Tibial artery (tissue), 4 donors: ENCODE measurements at places on chromosomes 2 and 18.

DNA sequence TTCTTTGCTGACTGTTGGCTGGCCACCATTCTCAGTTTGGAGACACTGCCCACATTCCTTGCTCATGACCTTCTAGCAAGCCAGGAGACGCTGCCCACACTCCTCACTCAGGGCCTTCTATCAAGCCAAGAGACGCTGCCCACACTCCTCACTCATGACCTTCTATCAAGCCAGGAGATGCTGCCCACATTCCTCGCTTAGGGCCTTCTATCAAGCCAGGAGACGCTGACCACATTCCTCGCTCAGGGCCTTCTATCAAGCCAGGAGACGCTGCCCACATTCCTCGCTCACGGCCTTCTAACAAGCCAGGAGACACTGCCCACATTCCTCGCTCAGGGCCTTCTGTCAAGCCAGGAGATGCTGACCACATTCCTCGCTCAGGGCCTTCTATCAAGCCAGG lies 131.3 kb upstream of the CBLN2 start:
- no peak overlapping the region for H3K4me3 ChIP-seq
- no peak for DNase-seq
- peaks cover 5% of the 10 kb centered on the region for H3K27me3 ChIP-seq
- no peaks in the 10 kb centered on the region for H3K36me3 ChIP-seq
- H3K4me1 ChIP-seq = no peaks in the 10 kb centered on the region

DNA sequence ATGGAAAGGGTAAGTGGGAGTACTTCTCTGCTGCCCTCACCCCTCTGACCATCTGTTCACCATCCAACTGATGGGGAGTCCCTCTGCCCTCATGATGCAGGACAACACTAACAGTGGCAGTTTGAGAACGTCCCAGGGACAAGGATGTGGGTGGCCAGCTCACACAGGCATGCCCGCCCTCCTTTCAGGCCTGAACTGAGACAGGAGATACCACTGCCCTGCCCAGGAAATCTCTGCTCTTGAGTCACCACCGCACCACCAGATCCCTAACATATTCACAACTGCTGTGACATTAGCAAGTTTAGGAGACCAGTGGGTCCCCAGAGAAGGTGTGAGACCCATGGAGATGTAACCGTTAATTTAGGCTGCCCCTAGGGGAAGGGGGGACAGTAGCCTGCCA lies 66.2 kb downstream of the TRAPPC8 start:
- no peak overlapping the region for H3K4me3 ChIP-seq
- no peaks in the 10 kb centered on the region for H3K4me1 ChIP-seq
- H3K27ac ChIP-seq = no peak overlapping the region
- H3K27me3 ChIP-seq = no peaks in the 10 kb centered on the region

- H3K4me1 ChIP-seq = no peaks in the 10 kb centered on the region
- no peak overlapping the region for H3K4me3 ChIP-seq
- H3K27ac ChIP-seq = no peak overlapping the region
- DNase-seq = no peak
- H3K27me3 ChIP-seq = no peaks in the 10 kb centered on the region
- no peaks in the 10 kb centered on the region for H3K36me3 ChIP-seq
Measured at GRCh38 chr2:108399479-108399878, 21.7 kb downstream of the SULT1C4 start.

GRCh38 chr2:120807751-120808150 lies 72.1 kb downstream of the GLI2 start:
- H3K36me3 ChIP-seq = no peaks in the 10 kb centered on the region
- no peak overlapping the region for H3K27ac ChIP-seq
- no peak overlapping the region for H3K4me3 ChIP-seq
- H3K4me1 ChIP-seq = no peaks in the 10 kb centered on the region
- no peak for DNase-seq

DNA sequence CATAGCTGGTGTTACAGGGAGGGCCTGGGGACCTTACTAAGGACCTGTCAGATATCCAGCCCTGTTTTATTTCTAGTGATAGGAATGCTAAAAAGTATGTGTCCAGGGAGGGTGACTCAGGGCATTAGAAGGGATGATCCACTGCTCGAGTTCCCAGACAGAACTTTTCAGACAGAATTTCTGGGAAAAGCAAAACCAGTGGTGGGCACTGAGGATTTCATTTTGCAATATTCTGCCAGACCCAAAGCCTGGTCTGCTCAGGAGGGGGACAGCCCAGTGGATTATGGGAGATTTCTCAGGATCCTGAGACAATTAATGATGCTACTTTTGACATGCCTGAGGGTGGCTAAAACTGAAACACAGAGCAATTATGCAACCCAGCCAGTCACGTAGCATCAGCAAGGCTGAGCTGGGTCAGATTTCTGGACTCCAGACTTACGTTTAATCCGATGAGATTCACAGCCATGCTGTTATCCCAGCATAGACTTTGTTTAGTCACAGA lies 4.7 kb upstream of the KCNE4 start:
- H3K4me3 ChIP-seq = no peak overlapping the region
- no peaks in the 10 kb centered on the region for H3K36me3 ChIP-seq
- no peak for DNase-seq
- H3K27me3 ChIP-seq = no peaks in the 10 kb centered on the region

DNA sequence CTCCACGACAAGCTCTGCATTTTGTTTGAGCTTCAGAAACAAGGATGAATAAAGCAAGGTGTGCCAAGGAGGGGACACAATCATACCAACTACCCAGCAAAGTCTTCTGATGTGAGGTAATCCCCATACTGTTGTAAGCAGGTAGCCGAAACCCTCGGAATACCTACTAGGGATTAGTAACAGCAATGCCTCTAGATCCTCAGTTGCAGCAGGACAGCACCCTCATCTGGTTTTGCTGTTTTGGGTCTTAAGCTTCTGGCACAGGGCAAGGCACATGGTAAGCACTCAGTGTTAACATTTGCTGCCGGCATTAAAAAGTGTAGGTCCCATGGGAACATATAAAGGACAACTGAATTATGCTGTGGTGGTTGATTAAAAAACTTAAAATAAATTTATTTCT lies 16.0 kb upstream of the LINC00305 start:
- no peak for DNase-seq
- no peaks in the 10 kb centered on the region for H3K36me3 ChIP-seq
- H3K4me1 ChIP-seq = no peaks in the 10 kb centered on the region

DNA sequence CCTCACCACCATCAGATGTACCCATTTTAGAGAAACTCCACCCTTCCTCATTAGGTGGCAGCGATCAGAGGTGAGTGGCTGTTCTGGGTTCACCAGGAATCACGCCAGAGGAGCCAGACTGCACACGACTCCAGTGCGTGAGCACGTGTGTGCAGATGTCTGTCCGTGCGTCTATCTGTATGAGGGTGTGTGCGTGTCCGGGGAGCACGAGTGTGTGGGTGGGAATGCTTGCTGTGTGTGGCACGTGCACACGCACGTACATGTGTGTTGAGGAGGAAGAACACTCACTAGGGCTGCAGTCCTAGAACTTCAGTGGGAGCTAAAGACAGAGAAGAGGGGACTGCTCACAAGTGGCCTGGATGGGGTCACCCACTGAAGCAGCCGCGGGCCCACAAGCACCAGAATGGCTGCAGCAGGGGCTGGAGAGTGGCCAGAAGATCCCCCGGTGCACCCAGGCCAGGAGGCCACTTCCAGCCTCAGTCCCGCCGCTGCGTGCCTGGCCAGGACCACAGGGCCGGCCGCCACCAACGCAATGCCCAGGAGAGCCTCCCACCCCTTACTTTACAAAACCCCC lies 13.9 kb downstream of the HDAC4 start:
- no peaks in the 10 kb centered on the region for H3K4me1 ChIP-seq
- H3K4me3 ChIP-seq = no peak overlapping the region

DNA sequence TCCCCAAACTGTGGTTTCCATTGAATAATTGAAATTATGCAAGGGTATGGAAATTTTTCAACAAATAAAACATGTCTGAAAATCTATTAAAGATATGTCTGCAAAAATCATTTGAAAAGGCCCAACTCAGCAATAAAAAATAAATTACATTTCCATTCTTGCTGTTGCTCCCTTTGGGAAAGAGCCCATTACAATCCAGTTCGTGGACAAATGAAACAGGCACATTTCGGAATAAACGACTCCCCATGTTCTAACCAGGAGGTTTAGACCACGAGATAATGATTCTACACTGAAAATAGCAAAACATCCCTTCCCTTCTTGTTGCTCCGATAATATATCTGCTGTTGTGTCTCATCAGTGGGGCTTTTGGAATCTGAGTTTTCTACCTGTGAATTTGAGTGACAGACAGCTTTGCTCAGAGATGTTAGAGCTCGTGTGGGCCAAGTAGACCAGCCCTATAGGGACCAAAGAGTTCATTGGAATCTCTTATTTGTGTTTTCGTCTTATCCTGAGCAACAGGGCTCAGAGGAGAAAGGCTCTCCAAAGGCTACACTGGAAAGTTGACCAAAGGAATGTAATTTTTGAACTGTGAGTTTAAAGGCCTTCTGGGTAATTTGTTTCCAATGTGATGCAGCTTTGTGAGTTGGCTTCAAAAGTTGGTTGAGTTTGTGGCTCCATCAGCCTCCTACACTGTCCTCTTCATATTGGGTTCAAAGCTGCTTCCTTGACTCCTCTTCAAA lies 119.5 kb downstream of the ACTR3 start:
- H3K4me1 ChIP-seq = no peaks in the 10 kb centered on the region
- H3K36me3 ChIP-seq = no peaks in the 10 kb centered on the region
- no peak overlapping the region for H3K27ac ChIP-seq
- no peaks in the 10 kb centered on the region for H3K27me3 ChIP-seq
- DNase-seq = no peak

DNA sequence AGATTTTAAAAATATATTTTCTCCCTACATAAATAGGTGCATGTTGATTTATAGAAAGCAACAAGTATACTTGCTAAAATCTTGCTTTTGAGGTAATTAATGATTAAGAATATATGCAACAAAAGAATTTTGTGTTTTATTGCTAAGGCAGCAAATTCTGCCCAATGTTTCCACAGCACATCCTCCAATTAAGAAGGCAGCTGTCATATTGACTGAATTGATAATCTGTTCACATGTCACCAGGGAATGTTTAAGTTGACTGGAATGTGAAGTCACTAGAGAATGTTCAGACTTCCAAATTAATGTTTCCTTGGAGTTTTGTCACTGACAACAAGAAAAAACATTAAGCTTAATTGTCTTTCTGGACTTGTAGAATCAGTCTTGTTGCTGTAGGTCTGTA lies 1602.7 kb upstream of the SLC39A10 start:
- H3K4me1 ChIP-seq = no peaks in the 10 kb centered on the region
- H3K36me3 ChIP-seq = no peaks in the 10 kb centered on the region
- H3K4me3 ChIP-seq = no peak overlapping the region
- no peaks in the 10 kb centered on the region for H3K27me3 ChIP-seq
- DNase-seq = no peak
